ENCODE measurements at places on chromosomes 5 and 9. TPM values are rescaled to one million over a fixed set of nuclear protein-coding genes. Genes with fewer than 3 reads are reported as not detected.

GRCh38 chr5:73966451-73966850 is 340.5 kb downstream of the ARHGEF28 start:
- no peak for DNase-seq

DNA sequence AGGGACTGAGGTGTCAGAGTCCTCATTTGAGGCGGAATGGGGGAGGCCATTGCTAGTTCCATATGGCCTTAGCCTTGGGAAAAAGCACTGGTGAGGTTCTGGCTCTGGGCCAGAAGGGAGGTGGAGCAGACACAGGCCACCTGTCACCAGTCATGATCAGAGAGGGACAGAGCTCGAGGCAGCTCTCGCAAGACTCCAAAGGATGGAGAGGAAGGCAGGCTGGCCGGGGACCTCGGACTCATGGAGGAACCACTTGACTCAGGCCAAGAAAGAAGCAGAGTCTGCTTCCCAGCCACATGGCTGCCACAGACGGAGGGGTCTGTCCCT is 29.2 kb upstream of the NSMF start:
- no peak for DNase-seq

DNA sequence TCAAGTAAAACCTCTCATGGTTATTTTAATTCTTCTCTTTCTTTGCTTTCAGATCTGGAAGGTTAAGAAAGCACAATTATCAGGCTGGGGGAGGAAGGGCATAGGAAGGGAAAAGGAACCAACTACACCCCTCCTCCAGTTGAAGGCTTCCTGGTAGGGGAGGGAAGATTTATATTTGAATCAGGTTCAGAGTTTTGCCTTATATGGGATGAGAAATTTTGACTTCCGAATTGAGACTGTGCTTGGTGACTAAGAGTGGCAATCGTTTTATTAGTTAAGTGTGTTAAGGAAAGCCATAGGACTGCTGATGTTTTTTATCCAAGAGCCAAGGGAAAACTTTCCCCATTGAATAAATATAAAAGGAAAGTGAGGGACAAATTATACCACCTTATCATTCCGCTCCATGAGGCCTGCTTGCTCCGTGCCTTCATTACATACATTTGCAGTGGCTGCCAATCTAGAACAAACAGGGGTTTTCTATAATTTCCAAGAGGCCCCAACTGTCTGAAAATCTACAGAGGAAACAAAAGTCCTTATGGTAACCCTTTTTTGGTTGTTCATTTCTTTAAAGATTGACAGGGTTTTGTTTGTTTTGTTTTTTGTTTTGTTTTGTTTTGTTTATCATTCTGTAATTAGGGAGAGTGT is 115.7 kb upstream of the EPB41L4A start:
- no peak for DNase-seq

DNA sequence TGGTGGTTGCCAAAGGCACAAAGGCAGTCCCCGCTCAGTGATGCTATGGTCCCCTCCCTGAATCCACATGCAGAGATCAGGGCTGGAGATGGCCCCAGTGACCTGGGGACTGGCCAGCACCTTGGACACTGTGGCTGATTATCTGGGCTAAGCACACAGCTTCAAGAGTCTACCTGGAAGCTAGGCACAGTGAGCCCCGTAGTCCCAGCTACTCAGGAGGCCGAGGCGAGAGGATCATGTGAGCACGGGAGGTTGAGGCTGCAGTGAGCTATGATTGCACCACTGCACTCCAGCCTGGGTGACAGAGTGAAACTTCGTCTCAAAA is 8.3 kb upstream of the SCGB3A1 start:
- DNase-seq = no peak

- DNase-seq = peak; percentile 19
These were observed 592 bp downstream of the UBAP2 start for GRCh38 chr9:34047864-34048726.

DNA sequence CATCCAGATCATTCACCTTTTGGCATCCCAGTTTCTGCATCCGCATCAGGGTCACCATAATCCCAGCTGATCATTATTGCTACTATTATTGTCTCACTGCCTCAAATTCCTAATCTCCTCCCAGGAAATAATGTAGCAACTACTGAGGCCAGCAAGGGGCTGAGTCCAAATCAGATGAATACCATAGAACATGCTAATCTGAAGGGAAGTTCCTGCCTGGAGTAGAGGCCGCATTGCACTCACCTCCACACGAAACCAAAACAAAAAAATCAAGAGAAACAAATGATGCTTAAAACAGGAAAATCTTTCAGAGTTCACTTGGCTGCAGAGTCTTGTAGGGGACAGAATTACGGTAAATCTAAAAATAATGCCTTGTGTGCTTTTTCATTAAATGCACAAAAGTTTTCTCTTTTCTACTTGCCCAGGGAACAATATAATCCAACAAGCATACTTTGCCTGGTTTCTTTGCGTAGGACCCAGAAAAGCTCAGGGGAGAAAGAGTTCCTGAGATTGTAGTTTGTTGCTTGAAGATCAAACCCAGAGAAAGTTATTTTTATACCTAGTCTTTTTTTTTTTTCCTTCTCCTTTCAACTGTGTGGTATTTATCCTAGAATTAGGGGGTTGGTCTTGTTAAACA is 87.7 kb upstream of the KLF4 start:
- DNase-seq = no peak

DNA sequence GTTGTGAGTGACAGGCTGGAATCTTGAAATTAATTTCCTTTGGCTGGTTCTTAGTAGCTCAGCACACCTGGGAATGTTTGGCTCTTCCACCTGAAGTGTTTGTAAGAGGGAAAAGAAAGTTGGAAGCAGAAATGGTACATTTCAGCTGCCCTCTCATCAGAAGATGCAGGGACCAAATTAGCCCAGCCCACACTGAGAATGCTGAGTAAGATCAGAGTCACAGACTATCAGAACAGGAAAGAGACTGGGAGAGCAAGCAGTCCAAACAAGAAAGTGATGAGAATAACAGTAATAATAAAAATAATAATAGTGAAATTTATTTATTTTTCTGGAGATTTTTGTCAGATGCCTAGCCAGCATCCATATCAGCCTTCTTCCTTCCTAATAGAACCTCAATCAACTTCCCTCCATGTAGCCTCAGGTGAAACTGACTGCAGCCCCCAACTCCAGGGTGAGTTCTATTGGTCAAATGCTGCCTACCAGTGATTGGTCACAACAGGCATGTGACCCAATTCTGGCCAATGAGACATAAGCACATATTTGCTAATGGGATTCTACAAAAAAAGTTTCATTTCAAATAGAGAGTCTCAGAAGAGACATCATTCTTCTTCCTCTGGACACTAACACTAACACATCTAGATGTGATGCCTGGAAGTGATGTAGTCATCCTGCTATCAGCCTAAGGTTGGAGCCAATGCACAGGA is 31.2 kb upstream of the ADRA1B start:
- no peak for DNase-seq

- no peak for DNase-seq
These were observed 19.4 kb downstream of the LURAP1L start for GRCh38 chr9:12794101-12794799.

GRCh38 chr5:16669776-16670175 is 53.0 kb upstream of the RETREG1 start:
- DNase-seq = no peak

CCIN gene
- not detected for total RNA-seq

SPINK4 gene
- not detected for total RNA-seq

TAF11L2 gene
- not detected for total RNA-seq
